ENCODE measurements at places on chromosomes 5 and 9.

GRCh38 chr5:103207653-103208052 is 50.9 kb upstream of the MACIR start:
- DNase-seq = no peak

- no peak for DNase-seq
Measured at GRCh38 chr9:132207839-132208615, 46.2 kb downstream of the NTNG2 start.

GRCh38 chr5:10591159-10591558 is 27.3 kb downstream of the ANKRD33B start:
- no peak for DNase-seq

GRCh38 chr9:14318934-14319580 is 5.1 kb upstream of the NFIB start:
- no peak for DNase-seq

DNA sequence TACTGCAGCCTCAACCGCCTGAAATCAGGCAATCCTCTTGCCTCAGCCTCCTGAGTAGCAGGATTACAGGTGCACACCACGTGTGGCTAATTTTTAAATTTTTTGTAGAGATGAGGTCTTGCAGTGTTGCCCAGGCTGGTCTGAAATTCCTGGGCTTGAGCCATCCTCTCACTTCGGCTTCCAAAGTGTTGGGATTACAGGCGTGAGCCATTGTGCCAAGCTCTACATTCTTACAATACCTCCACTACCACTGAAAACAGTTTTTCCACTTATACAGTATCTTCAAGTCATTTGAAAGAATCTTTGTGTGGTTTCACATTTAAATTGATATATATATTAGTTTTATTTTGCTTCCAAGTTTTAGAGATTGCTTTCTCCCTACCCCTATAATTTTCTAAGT is 42.6 kb downstream of the LARP1 start:
- DNase-seq = no peak

- no peak for DNase-seq
Measured at GRCh38 chr5:40655138-40655537, 24.6 kb upstream of the PTGER4 start.

GRCh38 chr9:135273008-135273407 is 185.5 kb downstream of the OLFM1 start:
- DNase-seq = no peak

DNA sequence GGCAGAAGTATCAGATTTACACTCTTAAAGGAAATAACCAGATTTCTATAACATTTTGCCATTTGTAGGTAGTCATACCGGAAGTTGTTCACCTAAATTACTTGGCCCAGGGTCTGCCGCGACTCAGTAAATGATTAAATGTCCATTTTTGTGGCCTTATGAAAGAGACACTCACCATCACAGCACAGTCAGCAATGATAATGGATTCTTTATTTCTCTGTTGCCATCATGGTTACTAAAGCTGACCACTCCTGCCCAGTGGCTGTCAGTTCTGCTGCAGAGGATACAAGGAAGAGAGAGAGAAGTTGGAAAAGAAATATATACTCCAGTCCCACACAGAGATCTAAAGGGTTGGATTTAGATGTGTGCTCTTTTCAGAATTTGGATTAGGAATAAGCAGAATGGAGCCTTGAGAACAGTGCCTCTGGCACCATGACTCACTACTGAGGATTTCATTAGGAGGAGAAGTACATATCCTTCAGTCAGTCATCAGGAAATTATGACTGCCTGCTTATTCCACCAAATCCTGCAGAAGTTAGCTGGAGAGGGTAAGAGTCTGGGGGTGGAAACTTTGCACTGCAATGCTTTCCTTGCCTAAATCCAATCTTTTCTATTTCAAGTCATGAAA is 72.8 kb upstream of the EFNA5 start:
- peak; percentile 72 for DNase-seq

GRCh38 chr5:61578858-61579503 is 246.9 kb downstream of the ZSWIM6 start:
- no peak for DNase-seq

DNA sequence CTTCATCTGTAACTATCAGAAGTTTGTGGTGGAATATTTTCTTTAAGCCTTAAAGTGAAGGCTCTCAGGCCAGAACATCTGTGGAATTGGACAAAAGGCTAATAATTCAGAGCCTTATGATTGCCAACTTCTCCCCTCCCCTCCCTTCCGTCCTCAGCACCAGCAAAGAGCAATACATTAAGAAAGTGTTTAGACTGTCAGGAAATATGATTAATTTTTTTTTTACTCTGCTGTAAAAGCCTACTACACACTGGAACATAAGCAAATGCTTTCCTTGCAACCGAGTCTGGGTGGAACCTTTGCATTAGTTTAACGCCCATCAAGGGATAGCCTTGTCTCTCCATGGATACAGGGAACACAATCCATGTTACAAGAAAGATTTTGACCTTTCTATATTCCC is 110.3 kb upstream of the TARS1 start:
- DNase-seq = no peak

GRCh38 chr9:14347406-14348122 is 33.6 kb upstream of the NFIB start:
- no peak for DNase-seq

- no peak for DNase-seq
Measured at GRCh38 chr5:158879993-158880392, 219.7 kb downstream of the EBF1 start.

- no peak for DNase-seq
Measured at GRCh38 chr9:90514877-90515276, 127.7 kb downstream of the DIRAS2 start.

DNA sequence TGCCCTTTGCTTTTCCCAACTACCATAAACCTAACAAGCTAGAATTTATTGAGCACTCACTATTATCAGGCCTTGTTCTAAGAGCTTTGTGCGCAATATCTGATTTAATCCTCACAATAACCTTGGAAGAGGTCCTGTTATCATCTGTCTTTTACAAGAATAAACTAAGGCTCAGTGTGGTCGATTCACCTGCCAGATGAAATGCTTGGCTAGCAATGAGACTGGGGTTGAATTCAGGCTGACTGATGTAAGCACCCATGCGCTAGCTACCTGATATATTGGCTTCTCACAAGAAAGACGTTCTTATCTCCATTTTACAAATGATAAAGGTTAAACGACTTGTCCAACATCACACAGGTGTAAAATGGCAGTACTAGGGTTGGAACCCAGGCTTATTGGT is 37.4 kb downstream of the FAT2 start:
- DNase-seq = no peak

DNA sequence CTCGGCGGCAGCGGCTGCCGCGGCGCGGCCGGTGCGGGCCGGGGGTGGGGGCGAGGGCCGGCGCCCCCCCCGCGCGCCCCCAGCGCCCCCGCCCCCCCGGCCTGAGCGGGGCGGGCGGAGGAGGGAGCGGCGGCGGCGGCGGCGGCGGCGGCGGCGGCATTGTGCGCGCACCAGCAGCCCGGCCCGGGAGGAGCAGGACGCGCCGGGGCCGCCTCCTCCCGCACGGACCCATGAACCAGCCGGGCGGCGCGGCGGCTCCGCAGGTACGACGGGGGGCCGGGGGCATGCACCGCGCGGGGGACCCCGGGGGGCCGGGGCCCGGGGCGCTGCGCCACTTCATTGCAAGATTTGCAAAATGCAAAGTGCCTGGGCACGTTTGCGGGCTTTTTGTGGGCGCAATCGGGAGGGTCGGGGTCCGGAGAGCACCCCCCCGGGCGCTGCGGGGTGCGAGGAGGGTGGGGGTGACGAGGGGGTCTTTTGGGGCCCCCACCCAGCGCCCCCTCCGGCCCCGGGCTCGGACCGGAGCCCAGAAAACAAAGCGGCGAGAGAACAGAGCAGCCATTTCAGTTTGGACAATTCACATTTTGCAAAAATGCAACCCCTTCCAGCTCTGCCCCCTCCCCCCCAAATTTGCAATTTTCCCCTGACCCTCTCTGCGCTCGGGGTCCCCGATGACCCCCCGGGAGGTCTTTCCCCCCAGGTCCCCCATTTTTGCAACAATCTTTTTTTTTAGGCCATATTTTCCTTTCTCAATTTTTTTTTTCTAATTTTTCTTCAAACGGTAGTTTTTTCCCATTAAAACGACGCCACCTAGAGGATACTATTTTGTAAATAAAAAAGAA is at the start of gene ZNF618:
TSS of gene ZNF618 (plus strand) at position 159 of the 842 bp plus-strand sequence. CDS start at position 231, 72 bp downstream.
- peak; percentile 86 for DNase-seq
